ENCODE measurements at places on chromosomes 16 and 17.

- DNase-seq = no peak
Observed at GRCh38 chr17:4947010-4947410, 1.3 kb downstream of the PFN1 start.

DNA sequence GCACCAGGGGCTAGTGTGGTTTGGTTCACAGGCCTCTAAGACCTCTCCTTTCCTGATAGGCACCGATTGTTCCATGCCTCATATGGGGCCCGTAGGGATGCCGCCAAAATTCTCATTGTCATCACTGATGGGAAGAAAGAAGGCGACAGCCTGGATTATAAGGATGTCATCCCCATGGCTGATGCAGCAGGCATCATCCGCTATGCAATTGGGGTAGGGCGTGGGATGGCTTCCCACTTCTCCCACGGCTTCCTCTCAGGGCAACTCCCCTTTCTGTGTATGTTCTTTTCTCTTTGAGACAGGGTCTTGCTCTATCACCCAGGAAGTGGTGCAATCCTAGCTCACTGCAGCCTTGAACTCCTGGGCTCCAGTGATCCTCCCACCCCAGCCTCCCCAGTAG is 5.3 kb downstream of the ITGAX start:
- DNase-seq = no peak

- no peak for DNase-seq
Observed at GRCh38 chr17:54983260-54983659, 14.7 kb downstream of the STXBP4 start.

DNA sequence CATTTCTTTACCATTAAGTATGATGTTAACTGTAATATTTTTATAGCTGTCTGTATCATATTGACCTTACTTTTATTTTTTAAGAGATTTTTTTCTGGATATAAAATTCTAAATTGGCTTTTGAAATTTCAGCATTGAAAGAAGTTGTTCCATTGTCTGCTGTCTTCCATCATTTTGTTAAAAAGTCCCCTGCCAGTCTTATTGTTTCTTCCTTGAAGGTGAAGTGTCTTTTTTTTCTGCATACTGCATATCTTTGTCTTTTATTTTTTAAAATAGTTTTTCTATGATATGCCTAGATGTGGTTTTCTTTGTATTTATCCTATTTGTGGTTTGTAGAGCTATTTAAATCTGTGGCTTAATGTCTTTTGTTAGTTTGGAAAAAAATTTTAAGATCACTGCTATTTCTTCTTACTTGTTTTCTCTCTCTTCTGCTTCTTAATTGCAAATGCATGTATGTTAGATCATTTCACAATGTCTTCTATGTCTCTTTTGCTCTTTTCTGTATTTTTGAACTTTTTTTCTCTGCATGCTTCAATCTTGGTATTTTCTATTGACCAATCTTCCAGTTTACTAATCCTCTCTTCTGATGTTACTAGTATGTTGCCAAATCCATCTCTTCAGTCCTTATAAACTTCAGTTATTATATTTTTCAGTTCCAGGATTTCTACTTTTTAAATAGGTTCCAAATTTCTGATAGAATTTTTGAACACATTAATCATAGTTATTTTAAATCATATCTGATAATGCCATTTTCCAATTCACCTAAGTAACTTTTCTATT is 20.2 kb downstream of the IL21R start:
- no peak for DNase-seq

- DNase-seq = no peak
Observed at GRCh38 chr16:28064150-28064549, 636 bp upstream of the GSG1L start.

GRCh38 chr16:70790815-70791214 is 10.1 kb downstream of the VAC14 start:
- no peak for DNase-seq

DNA sequence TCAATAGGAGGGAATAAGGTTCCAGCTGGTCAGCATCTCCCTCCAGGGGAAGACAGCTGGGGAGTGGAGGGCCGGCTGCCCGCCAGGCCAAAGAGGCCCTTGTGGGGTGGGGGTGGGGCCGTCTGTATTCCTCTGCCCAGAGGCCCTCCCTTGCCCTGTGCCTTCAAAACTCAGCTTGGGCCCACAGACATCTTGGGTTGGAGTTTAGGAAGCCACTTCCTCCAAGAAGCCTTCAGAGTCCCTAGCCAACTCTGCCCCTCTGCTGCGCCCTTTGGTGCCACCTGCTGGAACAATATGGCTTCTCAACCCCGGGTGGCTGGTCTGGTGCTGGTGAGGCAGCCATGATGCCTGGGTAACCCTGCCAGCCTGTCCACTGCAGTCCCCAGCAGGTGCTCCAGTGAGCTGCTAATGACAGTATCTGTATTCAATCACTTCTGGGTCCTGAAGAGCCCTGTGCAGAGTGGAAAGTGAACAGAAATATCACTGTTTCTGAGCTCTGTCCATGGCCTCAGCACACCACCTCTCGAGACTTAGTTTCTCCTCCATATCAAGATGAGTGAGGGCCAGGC is 16.7 kb downstream of the HSD11B2 start:
- DNase-seq = no peak

GRCh38 chr17:62094175-62094574 is 29.1 kb upstream of the MED13 start:
- no peak for DNase-seq

GRCh38 chr17:60305141-60305540 is 86.8 kb downstream of the USP32 start:
- DNase-seq = no peak

- DNase-seq = no peak
Observed at GRCh38 chr17:80938556-80938955, 53.1 kb upstream of the CHMP6 start.

- no peak for DNase-seq
Observed at GRCh38 chr17:67020293-67020766, 24.0 kb upstream of the CACNG1 start.

- DNase-seq = no peak
Observed at GRCh38 chr16:28554634-28555423, 1.1 kb downstream of the SGF29 start.

DNA sequence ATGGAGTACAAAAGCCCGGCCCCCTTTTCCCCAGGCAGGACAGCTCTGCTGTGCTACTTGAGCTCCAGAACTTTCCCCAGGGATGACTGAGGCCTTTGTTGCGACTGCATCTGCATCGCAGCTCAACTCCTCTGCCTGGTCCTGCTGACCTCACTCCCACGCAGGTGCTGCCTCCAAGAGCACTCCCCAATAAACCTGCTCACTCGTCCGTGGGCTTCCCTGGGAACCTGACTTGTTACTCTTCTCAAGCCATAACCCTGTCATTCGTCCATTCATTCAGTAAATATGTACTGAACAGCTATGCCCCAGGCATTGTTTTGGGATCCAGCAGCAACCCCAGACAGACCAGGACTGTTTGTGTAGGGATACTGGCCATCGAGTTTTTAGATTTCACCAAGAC is 11.6 kb upstream of the RMI2 start:
- DNase-seq = no peak

GRCh38 chr17:216625-217024 is 35.2 kb upstream of the DOC2B start:
- no peak for DNase-seq

GRCh38 chr16:84161037-84161436 is 15.9 kb downstream of the DNAAF1 start:
- DNase-seq = no peak

DNA sequence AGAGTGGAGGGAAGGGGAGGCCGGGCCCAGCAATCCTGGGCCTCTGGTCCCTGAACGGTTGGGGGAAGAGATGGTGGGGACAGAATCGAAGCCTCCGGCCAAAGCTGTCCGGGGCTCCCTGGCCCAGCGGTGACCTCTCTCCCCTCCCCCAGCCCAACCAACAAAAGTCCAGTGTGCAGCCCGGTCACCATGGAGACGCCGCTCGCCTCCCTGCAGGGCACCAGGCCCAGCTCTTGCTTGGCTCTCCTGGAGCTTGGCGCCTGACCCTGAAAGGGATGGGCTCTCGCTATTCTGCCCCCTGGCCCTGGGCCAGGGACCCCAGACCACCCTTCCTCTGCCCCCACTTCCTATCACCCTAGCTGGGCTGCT is 1.3 kb downstream of the METRN start:
- no peak for DNase-seq

GRCh38 chr17:4010754-4011153 is 46.5 kb upstream of the ATP2A3 start:
- DNase-seq = no peak

GRCh38 chr17:32664936-32665583 is 178.3 kb downstream of the CDK5R1 start:
- DNase-seq = no peak

DNA sequence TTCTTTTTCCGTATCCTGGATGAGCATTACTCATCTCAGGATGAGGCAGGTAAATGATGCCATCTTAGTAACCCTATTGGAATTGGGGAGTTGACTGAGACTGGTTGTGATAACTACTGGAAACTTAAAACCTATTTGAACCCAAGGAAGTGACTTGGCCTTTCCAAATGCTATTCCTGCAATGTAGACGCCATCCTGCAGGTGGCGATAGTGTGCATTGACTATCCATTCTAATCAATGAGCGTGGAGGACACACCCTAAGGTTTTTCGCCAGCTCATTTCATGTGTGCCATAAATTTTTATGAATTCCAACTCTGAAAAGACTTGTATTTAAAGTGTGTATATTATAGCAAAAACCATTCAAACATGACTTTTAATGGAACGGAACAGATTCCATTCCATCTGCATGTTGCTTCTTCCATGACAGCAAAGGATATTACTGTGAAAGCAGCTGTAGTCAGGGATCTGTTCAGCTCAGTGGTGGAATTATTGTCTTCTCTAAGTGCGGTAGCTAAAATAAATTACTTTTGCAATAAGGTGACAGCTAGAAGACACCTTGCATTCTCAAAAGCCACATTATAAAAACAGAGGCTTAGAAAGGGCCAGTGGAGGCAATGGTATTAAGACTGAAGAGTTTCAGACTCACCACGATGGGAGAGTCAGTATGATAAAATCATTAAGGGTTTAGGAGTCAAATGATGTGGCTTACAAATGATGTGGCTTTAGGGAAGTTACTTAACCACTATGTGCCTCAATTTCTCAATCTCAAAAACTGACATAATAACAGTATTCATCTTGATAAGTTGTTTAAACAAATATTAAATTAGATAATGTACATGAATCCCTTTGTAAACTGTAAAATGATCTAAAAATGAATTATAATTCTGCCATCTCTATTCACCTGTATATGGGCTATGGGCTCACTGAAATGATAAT is 55.5 kb downstream of the SYT17 start:
- no peak for DNase-seq

DNA sequence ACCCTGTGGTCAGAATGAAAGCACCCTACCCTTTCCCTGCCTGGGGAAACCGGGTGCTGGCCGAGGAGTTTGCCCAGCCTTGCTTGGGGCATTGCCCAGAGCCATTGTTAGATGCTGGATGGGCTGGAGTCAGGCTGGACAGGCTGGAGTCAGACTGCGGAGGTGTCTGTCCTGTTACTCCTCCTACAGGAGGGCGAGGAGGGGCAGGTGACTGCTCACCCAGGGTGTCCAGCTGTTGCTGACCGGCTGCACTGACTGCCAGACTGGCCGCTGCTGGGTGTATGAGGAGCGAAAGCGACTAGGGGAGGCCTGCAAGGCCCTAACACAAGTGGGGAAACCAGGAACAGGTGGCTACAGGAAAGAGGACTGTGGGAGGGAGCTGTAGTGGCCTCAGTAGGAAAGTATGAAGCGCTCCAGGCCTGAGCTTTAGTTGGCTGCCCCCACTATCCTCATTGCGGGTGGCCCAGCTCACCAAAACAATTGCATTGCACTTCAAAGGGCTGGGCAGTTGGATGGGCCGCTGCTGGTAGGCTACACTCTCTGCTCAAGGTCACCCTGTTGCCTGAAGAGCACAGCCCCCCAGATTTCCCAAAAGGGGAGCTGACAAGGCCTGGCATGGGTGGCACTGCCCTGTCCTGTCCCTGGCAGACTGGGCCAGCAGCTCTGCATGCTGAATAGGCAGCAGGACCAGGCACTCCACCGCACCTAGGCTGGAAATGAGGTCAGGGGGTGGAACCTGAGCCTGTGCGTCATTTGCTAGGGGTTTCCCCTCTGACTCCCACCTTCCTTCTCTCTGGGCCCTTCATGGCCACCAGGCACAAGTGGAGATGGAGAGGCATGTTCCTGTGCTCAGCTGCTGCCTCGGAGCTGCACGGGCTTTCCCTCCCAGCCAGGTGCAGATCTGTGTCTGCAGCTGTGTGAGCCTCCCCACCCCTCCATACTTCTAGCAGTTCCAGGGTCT is 18.4 kb downstream of the LDHD start:
- peak; percentile 34 for DNase-seq

DNA sequence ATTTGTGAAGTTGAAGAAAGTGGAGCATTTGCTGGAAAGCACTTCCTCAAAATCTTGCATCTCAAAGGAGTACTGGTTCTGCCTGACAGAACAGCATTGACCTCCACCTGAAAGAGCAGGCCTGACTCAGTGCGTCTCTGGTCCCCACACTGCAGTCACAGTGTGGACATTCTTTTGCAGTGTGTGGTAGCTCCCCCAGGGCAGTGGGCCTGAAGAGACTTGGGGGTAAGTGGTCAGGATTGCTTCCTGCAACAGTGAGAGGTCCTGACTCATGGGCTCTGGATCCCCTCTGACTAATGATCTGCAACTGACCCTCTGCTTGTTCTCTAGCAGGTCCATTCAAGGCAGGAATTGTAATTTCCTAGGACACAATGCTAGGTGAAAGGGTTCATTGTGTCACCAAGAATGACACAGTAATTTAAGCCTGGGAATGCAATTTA is 204.9 kb upstream of the KCNJ16 start:
- no peak for DNase-seq

DNA sequence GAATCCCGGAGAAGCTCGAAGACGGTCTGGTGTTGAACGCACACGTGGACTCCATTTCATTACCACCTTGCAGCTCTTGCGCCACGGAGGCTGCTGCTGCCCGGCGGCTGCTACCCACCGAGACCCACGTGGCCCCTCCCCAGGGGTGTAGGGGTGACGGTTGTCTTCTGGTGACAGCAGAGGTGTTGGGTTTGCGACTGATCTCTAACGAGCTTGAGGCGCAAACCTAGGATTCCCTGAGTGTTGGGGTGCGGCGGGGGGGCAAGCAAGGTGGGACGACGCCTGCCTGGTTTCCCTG is 1.7 kb upstream of the CBX4 start:
- no peak for DNase-seq

DNA sequence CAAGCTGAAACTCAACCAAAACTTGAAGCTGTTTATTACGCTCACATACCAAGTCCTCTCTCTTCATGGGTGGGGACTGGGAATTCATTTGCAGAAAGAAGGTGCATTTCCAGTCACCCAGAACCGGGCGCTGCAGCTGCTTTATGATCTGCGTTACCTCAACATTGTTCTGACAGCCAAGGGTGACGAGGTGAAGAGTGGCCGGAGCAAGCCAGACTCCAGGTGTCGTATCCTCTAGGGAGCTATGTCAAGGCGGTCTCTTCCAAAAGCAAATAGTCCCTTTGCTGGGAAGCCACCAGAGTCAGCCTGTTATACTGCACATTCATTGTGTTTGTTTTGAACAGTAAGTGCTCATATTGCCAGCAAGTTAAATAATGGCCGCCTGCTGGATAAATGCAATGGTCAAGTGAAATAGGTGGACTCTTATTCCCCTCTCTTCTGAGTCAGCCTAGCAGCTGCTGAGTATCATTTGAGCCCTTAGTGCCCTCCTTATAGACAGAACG is 12.7 kb downstream of the COG1 start:
- DNase-seq = no peak
